ENCODE measurements at places on chromosomes 16 and 17.

DNA sequence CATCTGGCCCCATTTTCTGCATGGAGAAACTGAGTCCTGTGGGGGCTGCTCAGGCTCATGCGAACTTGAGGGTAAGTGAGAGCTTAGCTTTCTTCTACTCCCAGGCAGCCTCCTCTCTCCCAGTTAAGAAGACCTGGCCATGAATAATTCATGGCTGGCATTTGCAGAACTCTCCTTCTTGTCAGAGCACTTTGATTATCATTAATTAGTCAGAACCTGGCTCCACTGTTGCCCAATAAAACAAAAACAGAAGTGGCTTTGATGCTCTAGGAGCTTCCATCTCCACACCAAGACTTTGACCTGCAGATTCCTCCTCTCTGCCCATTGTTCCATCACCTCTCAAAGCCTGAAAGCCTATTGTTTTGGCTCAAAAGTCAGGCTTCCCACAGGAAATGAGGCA lies 45.5 kb upstream of the CDH3 start:
- DNase-seq: no peak

- DNase-seq: no peak
Observed at GRCh38 chr17:32879134-32879533, 2.2 kb upstream of the MYO1D start.

DNA sequence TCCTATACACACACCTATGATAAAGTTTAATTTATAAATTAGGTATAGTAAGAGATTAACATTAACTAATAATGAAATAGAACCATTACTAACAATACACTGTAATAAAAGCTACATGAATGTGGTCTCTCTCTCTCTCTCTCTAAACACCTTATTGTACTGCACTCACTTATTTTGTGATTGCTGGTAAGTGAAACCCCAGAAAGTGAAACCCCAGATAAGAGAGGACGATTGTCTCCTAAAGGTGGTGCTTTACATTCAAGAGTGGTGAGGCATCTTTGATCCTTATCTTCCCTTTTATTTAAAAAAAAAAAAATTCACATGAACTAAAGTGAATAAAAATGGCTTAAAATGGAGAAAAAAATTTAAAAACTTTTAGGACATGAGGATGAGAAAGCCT lies 80.1 kb upstream of the TRAP1 start:
- no peak for DNase-seq

DNA sequence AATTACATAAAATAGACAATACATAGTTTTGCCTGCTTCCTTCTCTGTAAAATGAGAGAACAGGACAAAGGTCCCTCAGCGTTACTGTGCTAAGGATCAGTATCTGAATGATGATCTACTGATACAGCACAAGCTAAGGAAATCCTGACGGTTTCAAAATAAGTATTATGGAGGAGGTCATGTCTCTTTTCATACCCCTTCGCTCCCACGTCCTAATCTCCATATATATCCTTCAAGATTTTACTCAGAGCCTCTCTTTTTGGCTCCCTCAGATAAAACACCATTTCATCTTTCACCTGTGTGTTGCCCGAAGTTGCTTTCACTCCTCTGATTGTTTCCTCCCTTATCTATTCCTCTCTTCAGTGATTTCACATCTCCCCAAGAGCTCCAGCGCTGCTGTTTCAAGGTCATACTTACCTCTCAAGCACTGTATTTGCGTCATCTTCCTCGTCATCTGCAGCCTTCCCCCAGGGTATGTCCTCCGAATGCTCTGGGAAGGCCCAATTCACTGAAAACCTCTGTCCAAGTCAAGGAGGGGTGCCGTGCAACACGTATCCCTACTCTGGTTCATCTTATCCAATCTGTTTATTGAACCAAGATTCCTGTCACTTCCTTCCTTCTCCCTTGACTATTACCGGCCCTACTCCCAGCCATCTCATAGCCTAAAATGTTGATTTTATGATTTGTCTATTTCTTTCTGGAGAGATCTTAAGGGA lies 1.2 kb upstream of the BLTP2 start:
- DNase-seq: no peak

DNA sequence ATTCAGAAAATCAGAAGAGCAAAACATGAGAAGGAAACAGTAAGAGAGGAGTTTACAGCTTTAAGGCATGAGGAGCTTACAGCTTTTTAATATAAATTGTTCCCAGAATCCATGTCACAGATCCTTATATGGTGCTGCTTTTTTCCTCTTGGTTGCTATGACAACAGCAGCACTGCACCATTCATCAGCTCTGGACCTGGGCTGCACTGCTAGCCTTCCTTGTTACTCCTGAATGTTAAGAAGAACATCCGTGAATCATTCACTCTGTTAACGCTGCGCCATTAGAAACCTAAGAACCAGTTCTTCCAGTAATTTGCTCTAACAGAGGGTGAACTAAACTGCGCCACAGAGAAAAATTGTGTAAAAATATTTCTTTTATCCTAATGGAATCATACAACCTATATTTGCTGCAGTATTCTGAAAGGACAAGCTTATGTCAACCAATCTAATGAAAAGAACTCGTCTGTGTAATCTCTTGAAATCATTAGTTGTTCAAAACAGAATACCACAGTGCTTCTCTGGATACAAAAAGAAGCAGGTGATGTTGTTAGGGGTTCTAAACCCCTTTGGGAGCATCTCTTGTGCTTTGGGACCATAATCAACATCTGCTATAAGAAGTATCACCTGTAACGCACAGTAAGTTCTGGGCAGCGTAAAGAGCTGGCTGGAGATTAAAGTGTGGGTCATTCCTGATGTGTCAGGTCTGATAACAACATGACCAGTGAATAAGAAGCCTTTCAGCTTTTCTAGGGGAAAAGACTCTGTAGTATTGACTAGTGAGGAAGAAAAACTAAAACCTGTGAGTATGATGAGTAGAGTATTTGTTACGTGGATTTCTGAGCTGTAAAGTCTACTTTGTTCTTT lies 151.2 kb downstream of the TANC2 start:
- DNase-seq: no peak

GRCh38 chr17:75684924-75685323 lies 17.8 kb downstream of the SAP30BP start:
- no peak for DNase-seq

GRCh38 chr17:48615963-48616716 lies 1.0 kb upstream of the HOXB8 start:
- DNase-seq: no peak

- DNase-seq: no peak
Observed at GRCh38 chr16:68194251-68194650, 41.7 kb downstream of the ESRP2 start.

DNA sequence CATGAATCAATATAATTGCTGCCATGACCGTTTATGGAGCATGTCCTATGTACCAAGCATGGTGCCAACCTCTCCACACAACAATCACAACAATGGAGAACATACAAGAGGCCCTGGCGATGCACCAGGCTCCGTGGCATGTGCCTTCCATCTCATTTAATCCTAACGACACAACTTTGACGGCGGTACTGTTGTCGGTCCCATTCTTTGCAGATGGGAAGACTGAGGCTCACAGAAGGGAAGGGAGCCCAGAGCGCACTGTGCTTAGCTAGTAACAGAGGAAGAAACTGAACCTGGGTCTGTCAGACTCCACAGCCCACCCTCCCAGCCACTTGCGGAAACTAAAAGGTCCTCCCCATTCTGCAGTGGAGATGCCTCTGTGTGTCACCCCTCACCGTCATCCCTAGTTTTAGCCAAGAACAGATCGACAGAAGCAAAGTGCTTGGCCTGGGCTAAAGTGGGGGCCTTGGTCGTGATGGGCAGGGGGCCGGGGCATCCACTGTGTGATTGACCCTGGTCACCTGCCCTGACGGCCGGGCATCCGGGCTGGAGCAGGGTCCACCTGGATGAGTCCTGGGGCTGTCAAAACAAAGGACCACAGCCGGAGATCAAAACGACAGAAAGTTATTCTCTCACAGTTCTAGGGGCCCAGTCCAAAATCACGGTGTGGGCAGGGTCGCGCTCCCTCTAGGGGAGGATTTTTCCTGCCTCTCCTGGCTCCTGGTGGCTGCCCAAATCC lies 183.9 kb downstream of the C16orf95 start:
- no peak for DNase-seq

DNA sequence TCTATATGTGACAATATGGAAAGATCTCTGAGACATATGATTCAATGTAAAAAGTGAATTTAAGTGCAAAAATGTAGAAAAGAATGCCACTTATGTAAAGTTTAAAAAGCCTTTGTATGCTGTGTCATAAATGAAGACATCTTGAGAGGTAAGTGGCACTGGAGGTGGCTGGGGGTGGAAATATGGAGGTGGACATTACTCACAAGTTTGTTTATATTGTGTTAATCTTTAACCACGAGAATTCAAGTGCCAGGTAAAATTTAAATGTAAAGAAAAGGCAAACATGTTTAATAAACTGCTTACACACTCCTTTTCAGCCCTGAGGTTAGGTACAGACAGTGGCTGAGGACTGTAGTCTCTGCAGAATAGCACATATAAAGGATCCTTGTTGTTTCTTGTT lies 235.1 kb downstream of the ABCC12 start:
- no peak for DNase-seq

- DNase-seq: no peak
Observed at GRCh38 chr17:9274973-9275372, 253.7 kb downstream of the NTN1 start.

GRCh38 chr16:27781195-27781524 lies 231.2 kb downstream of the KATNIP start:
- no peak for DNase-seq

- DNase-seq: no peak
Observed at GRCh38 chr17:46832945-46833839, 14.7 kb upstream of the WNT3 start.

DNA sequence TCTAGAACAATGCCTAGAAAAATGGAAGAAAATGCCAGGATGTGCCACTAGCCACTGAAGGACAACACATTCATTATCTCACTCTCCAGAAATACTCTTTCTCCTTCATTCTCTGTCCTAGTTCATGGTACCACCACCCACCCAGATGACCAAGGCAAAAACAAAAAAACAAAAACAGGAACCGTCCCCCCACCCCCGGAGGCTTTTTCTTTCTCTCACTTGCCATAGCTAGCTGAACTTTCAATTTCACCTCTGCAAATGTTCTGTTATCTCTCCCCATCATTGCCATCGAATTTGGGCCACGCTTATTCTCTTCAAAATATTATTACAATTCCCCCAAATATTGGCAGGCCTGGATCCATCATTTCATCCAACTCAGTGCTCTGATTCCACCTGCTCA lies 49.0 kb downstream of the SOX9 start:
- DNase-seq: no peak

- no peak for DNase-seq
Observed at GRCh38 chr16:67833030-67833414, 9.1 kb upstream of the THAP11 start.

All from progenitor cell of endocrine pancreas (in vitro differentiated cells).